Glutamatergic neuron (in vitro differentiated cells): ENCODE measurements at places on chromosomes 1 and 21. TPM values are rescaled to one million over a fixed set of nuclear protein-coding genes. Genes with fewer than 3 reads are reported as not detected.
A peak's percentile ranks its signal among the peaks of the same experiment; 100 is the strongest.

Gene RGSL1
- total RNA-seq, result not detected

DNA sequence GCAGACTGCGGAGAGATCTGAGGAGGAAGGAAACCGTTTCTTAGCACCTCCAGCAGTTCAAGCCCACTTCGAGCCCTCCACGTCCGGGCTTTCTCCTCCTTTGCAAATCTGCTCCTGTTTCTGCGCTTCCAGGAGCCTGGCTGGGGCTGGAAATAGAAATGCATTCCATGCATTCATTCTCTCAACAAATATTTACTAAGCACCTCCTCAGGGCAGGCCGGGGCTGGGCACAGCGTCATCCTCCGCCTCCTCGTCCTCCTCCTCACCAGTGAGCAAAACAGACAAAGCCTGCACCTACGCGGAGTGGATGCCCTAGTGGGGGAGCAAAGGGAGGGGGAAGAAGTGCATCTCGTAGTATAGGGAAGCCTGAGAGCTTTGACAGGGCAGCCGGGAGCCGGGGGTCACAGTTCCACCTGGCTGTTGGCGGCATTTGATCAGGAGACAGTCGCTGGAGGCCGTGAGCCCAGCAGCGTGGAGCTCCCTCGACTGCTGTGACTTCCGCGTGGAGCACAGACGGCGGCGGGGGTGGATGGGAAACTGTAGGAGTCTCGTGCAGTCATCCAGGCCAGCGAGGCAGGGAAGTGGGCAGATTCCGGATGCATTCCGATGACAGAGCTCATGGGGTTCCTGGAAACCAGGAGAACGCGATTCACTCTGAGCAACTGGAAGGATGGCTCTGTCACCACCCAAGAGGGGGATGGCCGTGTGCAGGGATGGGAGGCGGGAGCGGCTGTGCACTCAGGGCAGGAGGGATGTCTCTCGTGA is 93.5 kb downstream of the SIK1 start:
- DNase-seq, result peak; percentile 12

- DNase-seq, result no peak
Measured at GRCh38 chr1:165994107-165994506, 166.7 kb downstream of the UCK2 start.

GRCh38 chr1:244839656-244840055 is 4.2 kb downstream of the COX20 start:
- DNase-seq, result no peak

DNA sequence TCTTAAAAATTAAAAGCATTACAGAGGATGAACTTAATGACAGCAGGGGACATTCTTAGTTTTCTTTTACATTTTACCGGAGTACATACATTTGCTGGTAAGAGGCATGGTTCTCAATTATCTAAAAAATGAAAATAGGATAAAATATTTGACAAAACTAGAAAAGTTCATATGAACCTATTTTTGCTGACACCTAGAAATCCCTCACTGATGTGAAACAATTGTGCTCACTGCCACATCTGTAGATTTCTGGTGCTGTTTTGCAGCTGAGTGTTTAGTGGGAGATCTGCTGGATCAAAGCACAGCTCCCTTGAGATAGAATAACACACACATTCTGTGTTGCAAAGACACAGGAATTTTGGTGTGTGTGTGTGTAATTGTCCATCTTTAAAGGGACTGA is 392.9 kb upstream of the B3GALT2 start:
- DNase-seq, result no peak

DNA sequence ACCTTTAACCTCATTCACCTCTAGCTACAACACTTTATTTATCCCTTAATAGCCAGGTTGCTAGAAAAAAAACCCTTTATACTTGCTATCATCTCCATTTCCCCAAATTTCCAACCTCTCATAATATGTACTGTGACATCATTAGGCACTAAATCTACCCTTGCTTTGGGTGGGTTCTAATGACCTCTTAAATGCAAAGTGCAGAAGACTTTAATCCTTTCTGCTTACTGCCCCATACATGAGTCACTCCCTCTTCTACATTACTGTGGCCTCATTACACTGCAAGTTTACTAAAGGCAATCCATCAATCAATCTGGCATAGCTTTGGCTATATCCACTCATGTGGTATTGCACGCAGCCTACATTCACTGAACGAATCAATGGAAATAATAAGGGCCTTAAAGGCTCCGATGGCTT is 353.3 kb downstream of the SMYD3 start:
- DNase-seq, result no peak

DNA sequence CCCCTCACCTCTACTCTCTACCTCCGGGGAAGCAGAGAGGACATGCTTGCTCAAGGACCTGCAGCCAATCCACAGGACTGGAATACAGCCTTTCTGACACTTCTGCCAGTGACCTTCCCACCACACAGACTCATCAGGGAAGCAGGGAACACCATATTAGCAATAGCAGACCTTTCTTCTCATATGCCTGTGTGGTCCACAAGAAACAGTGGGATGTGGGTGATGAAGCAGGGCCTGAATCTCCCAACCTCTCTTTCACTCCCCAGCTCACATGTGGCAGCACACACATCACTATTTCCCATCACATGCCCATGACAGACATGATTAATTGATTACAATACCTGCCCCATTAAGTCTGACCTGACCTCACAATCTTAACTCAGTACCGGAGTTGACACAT is 695.1 kb downstream of the MATN1 start:
- no peak for DNase-seq

DNA sequence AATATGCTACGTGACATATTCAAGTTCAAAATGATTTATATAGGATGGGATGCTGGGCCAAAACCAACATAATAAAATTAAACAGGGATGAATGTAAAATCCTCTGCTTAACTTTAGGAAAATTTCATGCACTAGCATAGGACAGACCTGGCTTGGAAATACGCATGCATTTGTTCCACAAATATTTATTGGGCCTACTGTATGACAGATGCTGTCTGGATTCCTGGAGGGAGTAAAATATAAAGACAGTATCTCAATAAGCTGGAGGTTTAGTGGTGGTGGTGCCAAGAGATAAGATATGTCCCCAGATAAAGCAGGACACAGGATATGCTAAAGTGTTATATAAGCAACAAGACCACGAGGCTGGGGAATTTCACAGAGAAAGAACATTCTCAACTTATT is 15.1 kb downstream of the RCSD1 start:
- DNase-seq, result no peak
